ENCODE measurements at places on chromosomes 2 and 18.

DNA sequence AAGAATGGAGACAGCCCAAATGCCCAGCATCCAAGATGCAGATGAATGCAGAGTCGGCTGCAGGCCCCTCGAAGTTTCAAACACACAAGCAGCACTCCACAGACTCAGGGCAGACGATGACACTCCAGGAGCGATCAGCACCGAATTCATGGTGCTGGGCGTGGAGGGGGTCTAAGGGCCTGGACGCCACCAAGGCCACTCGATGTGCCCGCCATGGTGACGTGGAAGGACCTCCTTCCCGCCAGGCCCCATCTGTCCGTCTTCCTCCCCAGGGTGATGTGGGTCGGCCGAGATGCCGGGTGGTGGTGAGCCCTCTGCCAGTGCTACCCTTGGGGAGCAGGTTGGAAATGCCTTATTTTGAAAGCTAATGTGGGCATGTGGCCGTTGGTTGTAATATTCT, 9.4 kb downstream of the KIF1A start:
- DNase-seq = no peak

GRCh38 chr2:43115881-43116280, 110.5 kb downstream of the ZFP36L2 start:
- DNase-seq = no peak

DNA sequence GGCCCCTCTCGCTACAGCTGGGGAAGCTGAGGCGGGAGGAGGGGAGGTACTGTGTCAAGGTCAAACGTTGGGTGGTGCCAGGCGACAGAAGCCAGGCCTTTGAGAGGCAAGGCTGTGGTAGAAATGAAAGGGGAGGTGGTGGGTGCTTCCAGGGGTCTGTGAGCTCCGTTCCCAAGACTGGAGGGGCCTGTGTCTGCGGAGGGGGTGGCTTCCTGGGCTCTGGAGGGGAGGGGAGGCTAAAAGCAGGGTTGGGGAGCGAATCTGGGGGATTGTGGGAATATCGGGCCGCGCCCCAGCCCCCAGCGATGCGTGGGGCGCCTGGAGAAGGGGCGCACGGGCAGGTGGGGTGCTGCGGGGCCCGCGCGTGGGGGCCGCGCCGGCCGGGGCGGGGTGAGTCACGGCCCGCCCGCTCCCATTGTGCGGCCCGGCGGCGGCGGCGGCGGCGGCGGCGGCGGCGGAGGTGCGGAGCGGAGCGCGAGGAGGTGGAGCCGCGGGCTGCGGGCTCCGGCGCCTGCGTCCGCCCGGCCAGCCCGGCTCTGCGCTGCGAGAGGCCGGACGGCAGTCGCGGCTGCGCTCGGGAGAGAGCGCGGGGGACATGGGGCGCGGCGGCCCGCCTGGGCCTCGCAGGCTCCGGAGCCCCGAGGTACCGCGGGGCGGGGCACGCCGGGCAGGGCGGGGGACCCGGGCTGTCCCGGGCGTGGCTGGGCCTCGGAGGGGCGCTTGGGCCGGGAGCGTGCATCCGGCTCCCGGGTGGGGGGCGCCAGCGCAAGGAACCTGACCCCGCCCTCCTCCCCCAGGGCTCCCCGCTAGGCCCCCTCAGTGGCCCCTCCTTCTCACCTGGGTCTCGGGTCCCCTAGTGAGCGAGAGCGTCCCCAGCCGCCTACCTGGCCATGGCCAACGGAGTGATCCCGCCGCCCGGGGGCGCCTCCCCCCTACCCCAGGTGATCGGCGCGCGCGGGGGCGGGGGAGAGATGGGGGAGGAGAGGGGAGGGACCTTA, at the start of gene SLC4A3:
SLC4A3 (plus strand) TSS at position 528 of the 998 bp plus-strand sequence; CDS start at position 891, 363 bp downstream.
- peak; percentile 33 for DNase-seq

- DNase-seq = no peak
Observed at GRCh38 chr2:37091873-37092272, 7.6 kb downstream of the GPATCH11 start.

- DNase-seq = no peak
Observed at GRCh38 chr2:191496838-191497237, 181.1 kb upstream of the NABP1 start.
